Stimulated activated CD4-positive, alpha-beta T cell treated with anti-CD3 and anti-CD28 coated beads, Interleukin-4, amount 100 ng/mL, for 1 hour (primary cell): ENCODE measurements at places on chromosomes 1 and 21.

- no peak for DNase-seq
Measured at GRCh38 chr1:232462213-232462612, 167.7 kb downstream of the SIPA1L2 start.

- DNase-seq = no peak
Measured at GRCh38 chr1:7587108-7587772, 183.9 kb upstream of the VAMP3 start.

DNA sequence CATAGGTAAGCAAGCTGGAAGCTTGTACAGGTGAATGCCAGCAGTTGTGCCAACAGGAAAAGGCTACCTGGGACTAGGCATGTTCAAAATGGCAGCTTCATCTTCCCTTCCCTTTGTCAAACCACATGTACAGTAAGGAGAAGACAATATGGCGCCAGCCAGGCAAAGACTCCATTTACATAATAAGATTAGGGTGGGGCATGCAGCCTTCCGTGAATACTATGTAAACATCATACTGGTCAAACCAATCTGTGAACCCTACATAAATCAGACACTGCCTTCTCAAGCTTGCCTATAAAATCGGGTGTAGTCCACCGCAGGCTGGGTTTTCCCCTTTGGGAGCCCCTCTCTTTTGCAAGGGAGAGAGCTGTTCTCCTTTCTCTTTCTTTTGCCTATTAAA is 24.6 kb downstream of the ATF3 start:
- no peak for DNase-seq

DNA sequence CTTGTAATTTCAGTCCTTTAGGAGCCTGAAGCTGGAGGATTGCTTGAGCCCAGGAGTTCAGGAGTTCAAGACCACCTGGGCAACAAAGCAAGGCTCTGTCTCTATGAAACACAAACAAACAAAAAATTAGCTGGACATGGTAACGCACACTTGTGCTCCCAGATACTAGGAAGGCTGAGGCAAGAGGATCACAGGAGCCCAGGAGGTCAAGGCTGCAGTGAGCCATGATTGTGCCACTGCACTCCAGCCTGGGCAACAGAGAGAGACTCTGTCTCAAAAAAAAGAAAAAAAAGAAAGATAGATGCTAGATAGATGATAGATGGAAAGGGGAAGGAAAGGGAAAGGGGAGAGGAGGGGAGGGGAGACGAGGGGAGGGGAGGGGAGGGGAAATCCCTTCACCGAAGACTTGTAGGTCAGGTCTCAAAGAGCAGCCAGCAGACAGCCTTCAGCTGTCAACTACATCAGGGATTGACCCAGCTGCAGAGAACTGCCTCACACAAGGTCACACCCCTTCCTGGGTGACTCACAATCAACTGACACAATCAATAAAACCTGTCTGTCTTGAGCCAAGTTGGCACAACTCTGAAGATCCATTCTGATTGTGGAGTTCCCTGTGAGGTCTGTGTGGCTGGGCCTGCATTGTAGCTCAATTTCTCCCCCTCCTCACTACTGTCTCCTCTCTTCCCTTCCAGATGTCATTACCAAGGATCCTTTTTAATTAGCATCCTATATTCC is 200.6 kb downstream of the RGS7 start:
- no peak for DNase-seq

GRCh38 chr1:20982316-20982715 is 194.4 kb downstream of the EIF4G3 start:
- no peak for DNase-seq

GRCh38 chr1:212879947-212880690 is 22.0 kb downstream of the FLVCR1 start:
- no peak for DNase-seq

DNA sequence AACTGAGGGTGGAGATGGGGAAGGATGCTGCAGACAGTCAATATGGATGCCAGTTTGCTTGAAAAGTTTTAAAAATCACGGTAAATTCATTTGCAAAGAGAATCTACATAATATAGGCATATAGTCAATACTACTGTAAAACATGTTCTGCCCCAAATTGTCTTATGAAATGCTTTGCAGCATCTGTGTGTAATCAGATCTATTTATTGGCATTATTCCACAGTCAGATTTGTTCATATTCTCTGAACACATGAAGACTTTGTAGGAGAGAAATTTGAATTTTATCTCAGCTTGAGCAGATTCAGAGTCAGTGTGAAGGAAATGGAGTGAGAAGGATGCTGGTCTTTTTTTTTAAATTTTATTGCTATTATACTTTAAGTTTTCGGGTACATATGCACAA is 88.5 kb downstream of the PLPPR4 start:
- no peak for DNase-seq

DNA sequence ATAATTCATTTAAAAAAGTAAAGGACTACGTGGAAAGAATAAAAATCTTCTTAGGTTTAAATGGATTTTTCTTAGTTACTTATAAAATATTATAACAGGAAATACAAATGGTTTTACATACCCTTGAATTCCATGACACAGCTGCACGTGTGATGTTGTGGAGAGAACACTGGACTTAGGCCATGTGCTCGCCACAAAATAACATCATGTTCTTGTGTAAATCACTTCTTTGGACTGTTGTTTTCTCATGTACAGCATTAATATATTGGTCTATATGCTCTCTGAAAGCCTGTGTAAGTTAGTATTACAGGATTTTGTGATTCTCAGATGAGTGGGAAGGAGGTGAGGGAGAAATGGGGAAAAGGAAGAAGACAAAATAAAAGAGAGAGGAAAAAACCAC is 228.2 kb downstream of the DNM3 start:
- DNase-seq = no peak
